ENCODE measurements at places on chromosomes 4 and X.

DNA sequence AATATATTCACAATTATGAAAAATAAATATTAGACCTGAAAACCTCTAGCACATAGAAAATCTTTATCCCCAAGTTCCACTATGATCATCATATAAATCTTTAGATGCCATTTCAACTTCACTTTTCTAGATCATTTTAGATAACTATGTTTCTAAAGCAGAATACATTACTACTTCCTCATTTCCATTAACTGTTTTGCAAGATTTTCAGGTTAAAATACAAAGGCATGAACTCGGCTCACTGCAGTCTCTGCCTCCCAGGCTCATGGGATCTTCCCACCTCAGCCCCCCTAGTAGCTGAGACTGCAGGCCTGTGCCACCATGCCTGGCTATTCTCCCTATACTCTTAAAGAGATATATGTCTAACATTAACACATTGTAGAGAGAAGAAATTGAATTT, 1365.9 kb upstream of the AGA start:
- H3K4me1 ChIP-seq: peaks cover 14% of the 10 kb centered on the region
- no peak overlapping the region for H3K4me3 ChIP-seq
- H3K27me3 ChIP-seq: no peaks in the 10 kb centered on the region
- no peaks in the 10 kb centered on the region for H3K36me3 ChIP-seq
- no peak overlapping the region for H3K27ac ChIP-seq

DNA sequence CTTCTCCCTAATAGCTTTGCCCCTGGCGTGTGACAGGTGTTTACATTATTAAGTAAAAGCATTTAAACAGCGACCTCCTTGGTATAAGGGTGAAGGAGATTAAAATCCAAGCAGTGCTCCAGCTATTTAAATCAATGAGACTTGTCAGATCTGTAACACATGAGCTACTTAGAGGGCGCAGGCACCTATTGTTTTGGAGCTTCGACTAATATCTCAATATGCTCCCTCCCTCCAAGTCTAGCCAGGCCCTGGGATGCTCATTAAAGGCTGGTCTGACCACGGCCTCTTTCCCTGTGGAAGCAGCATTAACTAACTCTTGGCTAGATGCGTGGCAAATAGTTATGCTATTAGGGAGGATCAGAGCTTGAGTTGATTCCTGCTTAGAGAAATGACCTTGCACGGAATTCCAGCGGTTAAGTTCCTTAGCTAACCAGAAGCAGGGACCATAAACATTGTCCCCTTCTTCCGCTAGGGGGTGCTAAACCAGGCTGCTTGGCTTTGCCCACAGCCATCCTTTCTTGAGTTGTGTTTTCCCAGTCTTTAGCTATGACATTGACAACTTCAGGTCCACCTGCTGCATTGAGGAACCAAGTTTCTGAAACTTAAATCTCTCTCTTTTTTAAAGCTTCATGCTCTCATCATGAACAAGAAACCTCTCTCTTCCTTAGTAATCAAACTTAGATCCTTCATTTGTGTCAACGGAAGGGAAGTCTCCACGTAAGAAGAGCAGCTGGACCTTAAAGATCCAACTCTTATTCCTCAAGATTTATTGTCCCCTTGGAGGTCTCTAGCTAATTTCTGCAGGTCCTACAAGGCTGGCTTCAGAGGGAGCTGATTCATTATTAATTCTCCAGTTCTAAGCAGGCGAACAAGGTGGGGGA, 80.7 kb upstream of the IGFBP7 start:
- H3K4me1 ChIP-seq: peaks cover 5% of the 10 kb centered on the region
- no peak overlapping the region for H3K4me3 ChIP-seq
- peak; percentile 72 for DNase-seq

GRCh38 chr4:159871141-159871540, 768.3 kb downstream of the RAPGEF2 start:
- no peak for DNase-seq
- H3K27ac ChIP-seq: no peak overlapping the region
- peaks cover 5% of the 10 kb centered on the region for H3K27me3 ChIP-seq
- H3K4me1 ChIP-seq: no peaks in the 10 kb centered on the region

- no peak overlapping the region for H3K4me3 ChIP-seq
- peaks cover 5% of the 10 kb centered on the region for H3K4me1 ChIP-seq
- H3K27me3 ChIP-seq: peaks cover 8% of the 10 kb centered on the region
- H3K27ac ChIP-seq: no peak overlapping the region
Measured at GRCh38 chr4:74845834-74846233, 51.5 kb upstream of the BTC start.

- H3K4me1 ChIP-seq: no peaks in the 10 kb centered on the region
- no peak overlapping the region for H3K27ac ChIP-seq
- DNase-seq: peak; percentile 21
Measured at GRCh38 chr4:46648088-46648744, 258.3 kb upstream of the GABRA2 start.

Measured in glutamatergic neuron (in vitro differentiated cells).